Activated CD4-positive, alpha-beta T cell treated with anti-CD3 and anti-CD28 coated beads, Interleukin-2, amount 10 ng/mL, durations not matched to agents 7 days and 5 days (primary cell): ENCODE measurements at places on chromosomes 6 and 20. TPM values are rescaled to one million over a fixed set of nuclear protein-coding genes. Genes with fewer than 3 reads are reported as not detected.

DNA sequence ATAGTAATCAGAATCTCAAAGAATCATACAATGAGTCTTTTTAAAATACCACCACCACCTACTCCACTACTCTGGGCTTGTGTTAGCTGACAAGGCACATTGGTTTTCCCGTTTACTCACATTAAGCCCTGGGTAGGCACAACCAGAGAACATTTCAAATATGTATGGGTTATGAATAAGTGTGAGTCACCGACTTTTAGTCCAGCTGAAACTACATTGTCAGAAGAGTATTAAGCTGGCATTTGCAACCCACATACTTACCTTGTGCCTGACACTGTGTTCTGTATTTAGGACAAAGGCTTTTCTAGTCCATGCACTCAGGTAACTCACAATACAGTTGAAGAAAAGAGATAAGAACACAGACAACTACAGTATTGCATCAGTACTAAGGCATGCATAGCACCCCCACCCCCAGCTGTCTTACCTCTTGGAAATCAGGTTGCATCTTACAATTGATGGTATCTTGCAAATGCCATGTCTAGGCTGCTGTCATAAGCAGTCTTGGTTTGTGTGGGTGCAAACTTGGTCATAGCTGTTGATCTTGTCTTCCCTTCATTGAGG lies 40.3 kb upstream of the AHI1 start:
- no peak overlapping the region for H3K4me3 ChIP-seq
- H3K27ac ChIP-seq: peak overlapping the region; percentile 16
- peak; percentile 27 for DNase-seq
- H3K36me3 ChIP-seq: no peaks in the 10 kb centered on the region

- peak overlapping the region; percentile 67 for H3K27ac ChIP-seq
- peaks cover 13% of the 10 kb centered on the region for H3K4me1 ChIP-seq
- no peak for DNase-seq
- H3K27me3 ChIP-seq: no peaks in the 10 kb centered on the region
- no peak overlapping the region for H3K4me3 ChIP-seq
- H3K36me3 ChIP-seq: peaks cover 46% of the 10 kb centered on the region
Measured at GRCh38 chr6:170317076-170317475, 10.5 kb downstream of the FAM120B start.

DNA sequence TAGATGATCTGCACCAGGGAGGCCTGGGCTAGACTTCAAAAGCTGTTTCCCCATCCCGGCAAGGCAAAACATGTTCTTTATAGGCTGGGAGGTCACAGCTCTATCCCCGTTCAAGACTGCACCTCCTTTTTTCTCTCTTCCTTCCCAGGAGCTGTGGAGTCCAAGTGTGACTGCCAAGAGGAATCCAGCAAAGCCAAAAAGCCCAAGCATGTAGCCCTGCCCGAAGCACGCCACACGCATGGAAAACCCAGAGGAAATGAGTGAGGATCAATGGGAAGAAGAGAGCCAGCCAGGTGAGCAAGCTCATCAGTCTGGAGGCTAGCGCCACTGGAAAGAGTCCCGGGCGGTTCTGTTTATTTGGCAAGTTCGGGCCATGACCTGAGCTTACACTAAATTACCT lies 240.4 kb downstream of the PRL start:
- peaks cover 9% of the 10 kb centered on the region for H3K4me1 ChIP-seq
- DNase-seq: no peak
- no peaks in the 10 kb centered on the region for H3K36me3 ChIP-seq
- no peak overlapping the region for H3K27ac ChIP-seq
- peaks cover 3% of the 10 kb centered on the region for H3K27me3 ChIP-seq
- H3K4me3 ChIP-seq: no peak overlapping the region

The LRP11 gene
- 6.5 TPM for total RNA-seq

The SEMG1 gene
- total RNA-seq: not detected

The SIGLEC1 gene
- total RNA-seq: not detected

- DNase-seq: no peak
- H3K4me1 ChIP-seq: peaks cover 78% of the 10 kb centered on the region
- H3K27ac ChIP-seq: peak overlapping the region; percentile 97
- H3K36me3 ChIP-seq: peaks cover 76% of the 10 kb centered on the region
- no peaks in the 10 kb centered on the region for H3K27me3 ChIP-seq
- peak overlapping the region; percentile 88 for H3K4me3 ChIP-seq
Measured at GRCh38 chr20:4813076-4813862, 91.6 kb downstream of the PRND start.

- no peak overlapping the region for H3K27ac ChIP-seq
- H3K4me1 ChIP-seq: no peaks in the 10 kb centered on the region
- H3K27me3 ChIP-seq: peaks cover 25% of the 10 kb centered on the region
- DNase-seq: no peak
- no peaks in the 10 kb centered on the region for H3K36me3 ChIP-seq
Measured at GRCh38 chr20:49513517-49513916, 31.0 kb upstream of the KCNB1 start.

- no peak for DNase-seq
- no peak overlapping the region for H3K27ac ChIP-seq
- no peaks in the 10 kb centered on the region for H3K36me3 ChIP-seq
- H3K4me1 ChIP-seq: peaks cover 2% of the 10 kb centered on the region
- no peak overlapping the region for H3K4me3 ChIP-seq
Measured at GRCh38 chr6:44676826-44677433, 289.4 kb downstream of the CDC5L start.

The ETV7 gene
- 15.3 TPM for total RNA-seq

DNA sequence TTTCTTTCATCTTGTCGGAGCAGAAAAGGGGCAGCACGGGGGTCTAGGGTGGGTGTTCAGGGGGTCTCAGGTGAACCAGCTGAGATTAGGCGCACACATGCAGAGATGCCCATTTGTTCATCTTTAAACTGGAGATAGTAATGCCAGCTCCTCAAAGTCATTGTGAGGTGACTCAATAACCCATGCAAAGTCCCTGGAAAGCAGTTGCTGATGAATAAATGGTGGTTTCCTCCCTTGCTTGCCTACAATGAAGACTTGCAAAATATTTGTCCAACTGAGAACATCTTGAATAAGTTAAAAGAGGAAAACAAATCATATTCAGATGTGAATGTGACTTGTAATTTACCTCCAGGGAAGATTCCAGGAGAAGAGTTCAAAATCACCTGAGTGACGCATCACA lies 206.9 kb downstream of the LY86 start:
- H3K27ac ChIP-seq: peak overlapping the region; percentile 3
- peaks cover 61% of the 10 kb centered on the region for H3K4me1 ChIP-seq
- no peak for DNase-seq
- no peak overlapping the region for H3K4me3 ChIP-seq

The GINM1 gene
- total RNA-seq: 18.7 TPM

The FAM83C gene
- total RNA-seq: not detected

The HLA-DRB1 gene
- 51.4 TPM for total RNA-seq

The RAMACL gene
- total RNA-seq: 0.32 TPM

- H3K27me3 ChIP-seq: no peaks in the 10 kb centered on the region
- peaks cover 24% of the 10 kb centered on the region for H3K4me1 ChIP-seq
- peaks cover 14% of the 10 kb centered on the region for H3K36me3 ChIP-seq
- peak overlapping the region; percentile 76 for H3K27ac ChIP-seq
- no peak for DNase-seq
- no peak overlapping the region for H3K4me3 ChIP-seq
Measured at GRCh38 chr6:44232676-44233566, 9.5 kb downstream of the SLC29A1 start.

The ZNF512B gene
- 19.3 TPM for total RNA-seq

- peak overlapping the region; percentile 50 for H3K4me3 ChIP-seq
- H3K4me1 ChIP-seq: peaks cover 16% of the 10 kb centered on the region
- H3K27me3 ChIP-seq: peaks cover 77% of the 10 kb centered on the region
- H3K36me3 ChIP-seq: peaks cover 3% of the 10 kb centered on the region
- no peak overlapping the region for H3K27ac ChIP-seq
Measured at GRCh38 chr20:56628015-56628872, 862 bp upstream of the TFAP2C start.

GRCh38 chr6:130140084-130140483 lies 82.7 kb downstream of the SAMD3 start:
- H3K36me3 ChIP-seq: peaks cover 85% of the 10 kb centered on the region
- H3K4me3 ChIP-seq: no peak overlapping the region
- no peak overlapping the region for H3K27ac ChIP-seq
- no peaks in the 10 kb centered on the region for H3K27me3 ChIP-seq

The SNX21 gene
- 0.87 TPM for total RNA-seq

DNA sequence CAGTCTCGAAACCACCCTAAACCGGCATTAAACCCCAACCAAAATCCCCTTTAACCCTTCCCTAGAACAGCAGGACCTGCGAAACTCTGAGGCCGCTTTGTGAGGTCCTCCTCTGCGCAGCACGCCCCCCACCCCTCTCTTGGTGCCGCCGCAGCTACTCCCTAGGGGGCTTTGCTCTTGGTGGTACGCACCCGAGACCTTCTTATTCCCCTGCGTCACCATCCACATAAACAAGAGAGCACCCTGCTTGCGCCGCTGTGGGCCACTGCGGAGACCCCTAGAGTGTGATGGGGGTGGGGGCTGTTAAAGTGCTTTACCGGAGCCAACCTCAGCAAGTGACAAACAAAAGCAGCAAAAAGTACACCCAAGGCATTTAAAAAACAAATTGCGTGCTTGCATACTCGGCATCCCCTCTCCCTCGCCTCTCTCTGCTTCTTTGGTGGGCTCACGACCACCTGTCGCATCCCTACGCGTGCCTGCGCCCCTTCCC lies 502 bp upstream of the GNAS start:
- no peaks in the 10 kb centered on the region for H3K36me3 ChIP-seq
- peaks cover 61% of the 10 kb centered on the region for H3K27me3 ChIP-seq
- no peak for DNase-seq
- H3K4me3 ChIP-seq: peak overlapping the region; percentile 85
- no peak overlapping the region for H3K27ac ChIP-seq

GRCh38 chr6:168054765-168055560 lies 24.0 kb downstream of the FRMD1 start:
- H3K27ac ChIP-seq: no peak overlapping the region
- no peaks in the 10 kb centered on the region for H3K27me3 ChIP-seq
- H3K4me3 ChIP-seq: no peak overlapping the region
- no peak for DNase-seq

DNA sequence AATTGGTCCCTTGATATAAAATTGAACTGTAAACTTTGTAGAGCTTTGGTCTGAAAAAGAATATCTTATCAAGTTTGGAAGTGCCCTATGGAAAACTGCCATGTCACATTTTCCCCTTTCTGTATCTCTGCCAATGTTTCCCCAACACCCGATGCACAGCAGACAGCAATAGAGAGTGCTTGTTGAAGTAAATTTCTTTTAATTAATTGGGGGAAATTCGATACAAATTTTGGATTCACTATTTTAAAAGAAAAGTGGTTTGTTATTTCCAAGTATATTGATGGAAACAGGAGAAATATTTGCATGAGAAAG lies 208.1 kb downstream of the OGFRL1 start:
- H3K27ac ChIP-seq: no peak overlapping the region
- H3K27me3 ChIP-seq: peaks cover 5% of the 10 kb centered on the region
- peaks cover 7% of the 10 kb centered on the region for H3K4me1 ChIP-seq
- no peak overlapping the region for H3K4me3 ChIP-seq

DNA sequence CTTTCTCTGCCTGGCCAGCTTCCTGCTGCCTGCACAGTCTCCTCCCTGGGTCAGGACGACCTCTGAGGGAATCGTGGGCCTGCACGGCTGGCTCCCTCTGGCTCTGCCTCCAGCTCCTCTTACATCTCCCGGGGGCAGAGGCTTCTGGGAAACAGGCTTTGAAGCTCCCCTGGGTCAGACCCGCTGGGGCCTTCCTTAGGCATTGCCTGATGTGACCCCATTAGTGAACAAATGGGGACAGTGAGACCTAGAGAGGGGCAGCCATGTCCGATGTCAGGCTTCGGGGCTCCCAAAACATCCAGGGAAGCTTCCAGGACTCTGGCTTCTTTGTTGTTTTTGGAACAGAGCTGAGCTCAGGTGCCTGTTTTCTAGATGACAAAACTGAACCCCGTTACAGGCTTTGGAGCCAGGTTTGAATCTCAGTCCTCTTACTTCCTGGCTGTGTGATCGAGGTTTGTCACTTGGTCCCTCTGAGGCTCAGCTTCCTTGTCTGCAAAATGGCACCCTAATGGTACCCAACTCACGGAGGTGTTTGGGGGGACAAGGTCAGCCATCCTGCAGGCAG lies 94.3 kb downstream of the CEBPB start:
- H3K36me3 ChIP-seq: no peaks in the 10 kb centered on the region
- DNase-seq: no peak
- H3K27ac ChIP-seq: no peak overlapping the region
- H3K4me1 ChIP-seq: peaks cover 26% of the 10 kb centered on the region
- no peak overlapping the region for H3K4me3 ChIP-seq

- H3K27ac ChIP-seq: no peak overlapping the region
- no peaks in the 10 kb centered on the region for H3K4me1 ChIP-seq
- DNase-seq: no peak
- no peaks in the 10 kb centered on the region for H3K36me3 ChIP-seq
- H3K27me3 ChIP-seq: peaks cover 29% of the 10 kb centered on the region
Measured at GRCh38 chr20:44802702-44803101, 7.6 kb downstream of the RIMS4 start.

The ZBTB24 gene
- 19.1 TPM for total RNA-seq

- peak overlapping the region; percentile 97 for H3K4me3 ChIP-seq
- H3K36me3 ChIP-seq: peaks cover 2% of the 10 kb centered on the region
- peaks cover 44% of the 10 kb centered on the region for H3K4me1 ChIP-seq
- DNase-seq: no peak
- no peaks in the 10 kb centered on the region for H3K27me3 ChIP-seq
Measured at GRCh38 chr6:47478233-47479139, 897 bp downstream of the CD2AP start.

The DNMT3B gene
- 3.7 TPM for total RNA-seq

The FNDC1 gene
- not detected for total RNA-seq

DNA sequence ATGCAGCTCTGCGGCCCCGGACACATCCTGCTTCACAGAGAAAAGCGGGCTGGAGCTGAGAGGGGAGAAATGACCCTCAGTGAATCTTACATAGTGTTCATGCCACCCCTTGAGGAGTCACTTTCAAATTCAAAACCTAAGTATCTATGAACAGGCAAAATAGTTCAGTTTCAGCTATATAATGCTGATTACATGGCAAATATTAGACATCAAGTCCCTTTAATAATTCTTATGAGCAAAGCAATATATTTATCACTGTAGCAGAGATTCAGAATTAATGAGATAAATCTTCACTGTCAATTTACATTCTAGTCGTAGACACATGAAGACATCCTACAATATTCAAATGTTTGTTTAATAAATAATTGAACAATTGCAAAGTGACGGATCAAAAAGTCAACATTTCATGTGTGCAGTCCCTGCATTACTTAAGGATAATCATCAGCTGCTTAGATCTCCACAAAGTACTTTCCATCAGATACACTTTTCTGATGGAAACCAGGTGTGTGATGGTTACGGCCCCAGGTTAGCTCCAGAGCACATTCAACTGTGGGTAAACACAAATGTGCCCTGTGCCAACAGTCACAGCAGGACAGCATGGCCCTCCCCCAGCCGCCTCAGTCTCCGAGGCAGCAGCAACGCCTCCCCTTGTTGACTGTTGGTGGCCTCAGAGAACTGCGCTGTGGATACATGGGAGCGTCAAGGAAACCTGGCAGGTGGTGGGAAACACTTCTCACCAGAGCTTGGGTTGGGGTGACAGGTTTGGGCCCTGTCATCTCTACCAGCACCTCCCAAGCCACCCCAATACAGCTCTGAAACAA lies 787 bp upstream of the PRR18 start:
- no peak overlapping the region for H3K4me3 ChIP-seq
- H3K27me3 ChIP-seq: peaks cover 46% of the 10 kb centered on the region
- H3K4me1 ChIP-seq: no peaks in the 10 kb centered on the region

The FBXO5 gene
- total RNA-seq: 80.7 TPM

GRCh38 chr20:21230686-21231085 lies 72.4 kb upstream of the XRN2 start:
- no peaks in the 10 kb centered on the region for H3K27me3 ChIP-seq
- H3K36me3 ChIP-seq: no peaks in the 10 kb centered on the region
- no peak overlapping the region for H3K27ac ChIP-seq
- no peak for DNase-seq
- no peaks in the 10 kb centered on the region for H3K4me1 ChIP-seq

The CRISP3 gene
- total RNA-seq: not detected

The CYP39A1 gene
- not detected for total RNA-seq

GRCh38 chr6:11025921-11026635 lies 18.0 kb downstream of the ELOVL2 start:
- peaks cover 38% of the 10 kb centered on the region for H3K27me3 ChIP-seq
- H3K4me1 ChIP-seq: no peaks in the 10 kb centered on the region
- H3K27ac ChIP-seq: no peak overlapping the region
- no peak for DNase-seq
- H3K36me3 ChIP-seq: no peaks in the 10 kb centered on the region
